Esophagus mucosa (tissue), 1 donor: ENCODE measurements at places on chromosomes 16 and 17. TPM values are rescaled to one million over a fixed set of nuclear protein-coding genes. Genes with fewer than 3 reads are reported as not detected.
A peak's percentile ranks its signal among the peaks of the same experiment; 100 is the strongest.

DNA sequence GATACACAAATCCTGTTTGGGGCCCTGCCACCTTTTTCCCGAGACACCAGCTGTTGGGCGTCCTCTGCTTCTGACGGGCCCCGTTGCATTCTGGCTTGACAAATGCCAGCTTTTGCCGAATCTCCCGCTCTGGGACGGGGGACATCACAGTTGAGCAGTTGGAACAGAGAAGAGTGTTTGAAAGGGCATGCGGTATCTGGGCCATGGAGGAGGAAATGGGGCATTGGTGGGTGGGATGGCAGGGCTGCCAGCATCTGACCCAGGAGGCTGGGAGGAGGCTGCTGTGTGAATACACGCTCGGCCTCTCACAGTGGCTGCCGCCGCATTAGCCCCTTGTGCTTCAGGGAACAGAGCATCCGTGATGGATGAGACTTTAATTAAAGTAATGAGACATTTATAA, 184.3 kb upstream of the TNRC6C start:
- ATAC-seq: no peak

DNA sequence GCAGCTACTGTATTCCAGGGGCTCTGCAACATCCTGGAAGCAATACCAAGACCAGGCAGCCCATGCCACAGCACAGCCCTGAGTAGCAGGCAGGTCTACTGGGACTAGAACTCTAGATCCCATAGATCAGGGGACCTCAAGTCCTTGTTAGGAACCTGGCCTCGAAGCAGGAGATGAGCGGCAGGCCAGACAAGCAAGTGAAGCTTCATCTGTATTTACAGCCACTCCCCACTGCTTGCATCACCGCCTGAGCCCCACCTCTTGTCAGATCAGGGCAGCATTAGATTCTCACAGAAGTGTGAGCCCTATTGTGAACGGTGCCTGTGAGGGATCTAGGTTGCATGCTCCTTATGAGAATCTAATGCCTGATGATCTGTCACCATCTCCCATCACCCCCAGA, 295.7 kb upstream of the TNRC6C start:
- ATAC-seq: no peak

- no peak for ATAC-seq
Measured at GRCh38 chr16:10242097-10242496, 59.9 kb upstream of the GRIN2A start.

GRCh38 chr17:15882058-15882720, 62.7 kb upstream of the ADORA2B start:
- ATAC-seq: no peak

DNA sequence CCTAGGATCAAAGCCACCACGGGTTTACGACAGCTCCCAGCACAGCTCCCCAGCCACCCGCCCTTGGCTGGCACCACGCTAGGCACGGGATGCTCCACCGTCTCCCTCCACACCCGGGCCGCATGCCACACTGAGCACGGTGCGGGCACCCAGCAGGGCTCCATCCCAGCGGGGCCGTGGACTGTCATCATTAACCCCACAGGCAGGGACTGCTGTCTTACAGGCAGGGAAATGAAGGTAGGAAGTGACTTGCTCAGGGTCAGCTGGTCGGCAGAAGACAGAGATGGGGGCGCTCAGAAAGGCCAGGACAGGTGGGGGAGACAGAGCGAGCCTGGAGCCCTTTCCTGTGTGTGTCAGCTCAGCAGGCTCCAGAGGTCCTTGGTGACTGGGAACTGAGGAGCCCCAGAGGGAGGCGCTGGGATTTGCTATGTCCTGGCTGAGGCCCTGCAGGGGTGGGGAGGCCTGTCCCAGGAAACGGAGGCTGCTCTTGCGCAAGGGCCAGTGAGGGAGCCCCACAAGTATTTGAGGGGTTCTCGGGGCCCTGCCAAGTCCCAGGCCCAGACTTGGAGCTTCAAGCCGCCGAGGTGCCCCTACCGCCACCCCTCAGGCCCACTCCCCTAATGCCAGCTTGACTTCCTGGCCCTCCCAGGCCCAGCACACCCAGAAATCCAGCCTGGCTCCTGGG, 3.2 kb downstream of the UBALD1 start:
- ATAC-seq: no peak

- peak; percentile 37 for ATAC-seq
Measured at GRCh38 chr16:57422026-57422944, 17.7 kb downstream of the CCL17 start.

DNA sequence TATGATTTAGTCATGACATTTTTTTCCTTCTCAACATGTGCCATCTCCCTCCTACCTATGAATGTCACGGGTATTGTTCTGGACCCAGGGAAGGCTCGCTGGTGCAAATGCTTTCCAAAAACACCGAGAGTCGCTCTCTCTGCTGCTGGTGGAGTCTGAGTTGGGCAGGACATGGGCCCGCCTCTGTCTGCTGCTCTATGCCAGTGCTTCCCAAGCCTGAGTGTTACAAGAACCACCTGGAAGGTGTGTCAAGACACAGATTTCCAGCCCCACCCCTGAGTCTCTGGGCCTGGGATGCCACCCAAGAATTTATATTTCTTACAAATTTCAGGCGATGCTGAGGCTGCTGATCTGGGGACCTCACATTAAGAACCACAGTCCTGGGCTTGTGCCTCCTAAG, 9.1 kb downstream of the JPH3 start:
- no peak for ATAC-seq

GRCh38 chr16:85612801-85613603, at the start of gene GSE1:
Gene GSE1 (plus strand): TSS chr16:85613322. CDS start chr16:85613392, 70 bp downstream.
- peak; percentile 58 for ATAC-seq

- ATAC-seq: no peak
Measured at GRCh38 chr16:87927195-87927562, 9.2 kb downstream of the CA5A start.

- no peak for ATAC-seq
Measured at GRCh38 chr16:70254180-70254964, 2.6 kb upstream of the EXOSC6 start.

DNA sequence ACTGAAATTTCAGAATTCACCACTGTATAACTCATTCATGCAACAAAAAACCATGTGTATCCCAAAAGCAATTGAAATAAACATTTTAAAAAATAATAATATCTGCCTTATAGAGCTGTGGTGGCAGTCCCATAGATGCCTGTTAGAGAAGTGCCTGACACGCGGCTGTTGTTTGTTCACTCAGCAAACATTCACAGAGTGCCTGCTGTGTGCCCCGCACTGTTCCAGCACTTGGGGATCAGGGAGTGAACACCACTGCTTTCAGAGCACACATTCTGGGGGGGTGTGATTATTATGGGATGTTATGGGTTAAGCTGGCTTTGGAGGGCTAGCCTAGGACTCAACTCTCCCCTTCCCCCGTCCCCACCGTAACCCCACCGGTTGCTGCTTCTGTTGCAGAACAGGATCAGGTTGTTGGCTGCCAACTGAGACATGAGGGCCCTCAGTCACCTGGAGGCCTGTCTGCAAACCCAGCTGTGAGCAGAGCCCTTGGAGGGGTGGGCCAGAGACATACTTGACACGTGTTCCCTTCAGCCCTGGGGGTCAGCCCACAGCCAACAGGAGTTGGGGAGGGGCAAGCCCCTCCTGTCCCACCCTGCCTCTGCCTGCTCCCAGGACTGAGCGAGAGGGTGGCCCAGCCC, 103.3 kb upstream of the CIBAR2 start:
- no peak for ATAC-seq

DNA sequence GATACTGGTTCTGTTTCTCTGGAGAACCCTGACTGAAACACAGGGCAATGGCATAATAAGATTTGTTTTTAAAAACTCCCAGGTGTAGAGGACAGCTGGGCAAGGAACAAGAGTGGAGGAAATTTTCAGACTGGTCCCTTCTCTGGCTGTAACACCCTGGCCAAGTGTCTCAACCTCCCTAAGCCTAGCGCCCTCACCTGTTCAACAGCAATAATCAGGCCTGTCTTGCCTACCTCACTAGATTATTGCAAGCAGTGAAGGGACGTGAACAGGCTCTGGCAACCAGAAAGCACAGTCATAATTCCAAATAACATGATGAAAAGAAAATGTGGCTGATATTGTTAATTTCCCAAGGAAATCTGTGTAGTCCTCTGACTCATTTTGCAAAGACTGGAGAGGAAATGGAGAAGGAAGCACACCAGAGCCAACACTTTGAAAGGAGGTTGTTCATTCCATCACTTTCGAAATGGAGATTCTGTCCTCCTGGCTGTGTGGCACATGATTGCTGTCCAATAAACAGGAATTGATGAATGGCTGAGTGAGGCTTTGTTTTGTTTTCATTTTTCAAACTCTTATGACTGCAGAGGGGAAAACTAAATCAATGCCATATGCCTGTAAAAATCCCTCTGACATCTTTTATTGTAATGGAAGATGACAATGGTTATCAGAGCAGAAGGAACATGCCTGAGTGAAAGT, 87.5 kb upstream of the HLF start:
- ATAC-seq: peak; percentile 59

DNA sequence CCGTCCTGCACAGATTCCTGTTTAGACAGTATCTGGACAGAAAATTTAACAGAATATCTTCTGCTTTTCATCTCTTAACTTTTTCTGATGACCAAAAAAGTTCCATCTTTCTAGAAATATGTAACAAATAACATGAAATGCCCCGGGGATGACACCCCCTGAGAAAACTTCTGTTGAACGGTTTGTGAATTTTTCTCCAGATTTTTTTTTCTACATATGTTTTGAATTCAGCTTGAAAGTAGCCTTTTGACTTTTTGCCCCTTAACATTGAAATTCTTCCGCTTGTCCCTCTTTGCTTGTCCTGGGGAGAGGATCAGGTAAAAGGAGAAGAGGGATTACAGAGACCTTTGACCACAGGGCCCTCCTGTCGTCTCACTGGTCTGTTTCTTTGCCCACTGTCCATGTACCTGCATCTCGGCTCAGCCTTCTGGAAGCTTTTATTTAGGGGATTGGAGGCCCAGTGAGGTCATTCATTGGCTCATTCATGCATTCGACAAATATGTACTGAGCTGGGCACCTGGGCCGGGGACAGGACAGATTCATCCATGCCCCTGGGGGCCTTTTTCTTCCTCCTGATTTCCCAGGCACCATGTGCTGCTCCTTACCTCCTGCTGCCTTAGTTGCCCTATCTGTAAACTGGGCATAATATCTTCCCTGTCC, 19.6 kb upstream of the CPNE2 start:
- no peak for ATAC-seq

DNA sequence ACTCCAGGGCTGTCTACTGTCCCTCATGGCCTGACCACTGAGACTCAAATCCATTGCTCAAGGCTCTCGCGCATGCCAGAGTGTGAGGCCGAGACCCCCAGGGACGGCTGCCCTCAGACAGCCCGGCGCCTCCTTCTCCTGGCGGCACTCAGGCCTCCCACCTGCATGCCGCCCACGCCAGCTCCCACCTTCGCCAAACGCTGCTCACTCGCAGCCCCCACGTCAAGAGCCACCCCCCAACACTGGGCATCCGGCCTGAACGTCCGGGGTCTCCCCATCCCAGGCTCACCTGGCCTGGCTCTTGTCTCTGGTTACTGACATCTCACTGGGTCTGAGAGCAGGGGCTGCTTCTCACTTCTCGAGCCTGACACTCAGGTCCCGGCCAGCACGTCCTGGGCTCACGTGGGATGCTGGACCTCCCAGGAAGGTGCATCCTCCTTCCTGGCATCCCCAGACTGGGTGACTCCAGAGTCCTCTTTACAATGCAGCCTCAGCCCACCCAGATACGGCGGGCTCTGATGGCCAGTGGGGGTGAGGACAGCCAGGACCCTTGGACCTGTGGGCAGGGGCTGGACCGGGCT, 12.2 kb upstream of the CACNA1H start:
- no peak for ATAC-seq

DNA sequence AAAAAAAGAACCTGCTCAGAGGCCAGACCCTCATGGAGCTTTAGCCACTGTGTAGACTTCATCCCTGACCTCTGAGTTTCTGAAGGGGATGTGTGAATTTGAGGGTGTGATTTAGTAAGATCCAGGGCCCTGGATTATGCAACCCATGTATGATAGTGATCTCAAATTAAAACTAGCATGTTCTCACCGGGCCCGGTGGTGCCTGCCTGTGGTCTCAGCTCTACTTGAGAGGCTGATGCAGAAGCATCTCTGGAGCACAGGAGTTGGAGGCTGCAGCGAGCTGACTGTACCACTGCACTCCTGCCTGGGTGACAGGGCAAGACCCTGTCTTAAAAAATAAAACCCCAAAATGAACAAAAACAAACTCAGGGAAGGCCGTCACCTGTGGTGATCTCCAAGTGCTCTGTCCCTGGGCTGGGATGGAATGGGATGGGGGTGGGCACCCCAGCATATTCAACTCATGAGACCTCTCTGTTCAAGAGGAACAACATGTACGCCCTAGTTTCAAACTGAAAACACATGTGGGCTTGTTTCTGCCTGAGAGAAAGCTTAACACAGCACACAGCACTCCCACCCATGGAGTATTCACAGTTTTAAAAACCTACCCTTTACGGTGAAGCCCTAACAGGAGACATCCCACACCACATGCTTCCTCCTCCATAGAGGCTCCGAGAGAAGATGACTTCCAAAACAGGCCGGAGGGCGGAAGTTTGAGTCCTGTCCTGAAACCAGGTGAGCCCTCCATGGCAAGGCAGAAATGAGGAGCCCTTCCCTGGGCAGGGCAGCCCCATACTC, 30.1 kb downstream of the GNPTG start:
- no peak for ATAC-seq

DNA sequence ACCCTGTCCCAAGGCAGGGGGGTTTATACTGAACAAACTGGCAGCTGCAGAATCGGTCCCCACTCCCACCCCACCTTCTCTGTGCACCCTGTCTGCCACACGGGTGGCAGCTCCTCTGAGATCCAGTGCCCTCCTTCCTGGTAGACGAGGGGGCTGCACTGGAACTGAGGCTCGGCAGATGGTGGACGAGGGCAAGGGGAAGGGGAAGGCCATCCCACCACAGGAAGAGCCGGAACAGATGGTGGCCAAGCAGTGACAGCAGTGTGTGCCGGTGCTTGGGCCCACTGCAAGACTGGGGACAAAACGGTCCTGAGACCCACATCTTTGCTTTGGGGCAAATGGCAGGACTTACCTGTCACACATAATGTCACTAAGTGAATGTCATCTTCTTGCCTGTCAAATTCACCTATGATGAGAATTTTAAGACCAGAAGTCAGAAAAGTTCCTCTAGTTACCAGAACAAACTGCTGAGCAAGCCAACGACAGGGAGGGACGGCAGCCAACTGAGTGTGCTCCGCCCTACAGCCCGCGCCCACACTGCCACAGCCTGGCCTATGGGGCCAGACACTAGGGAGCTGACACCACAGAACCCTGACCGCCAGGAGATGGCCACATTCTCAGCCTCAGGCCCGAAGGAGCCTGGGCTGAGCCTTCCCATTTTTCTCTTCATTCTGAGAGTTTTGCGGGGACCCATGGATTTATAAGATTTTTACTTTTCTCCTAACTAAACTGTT, 14.4 kb downstream of the NTAN1 start:
- peak; percentile 77 for ATAC-seq

NDRG4 gene
- total RNA-seq: 31.6 TPM

CD300LG gene
- 0.28 TPM for total RNA-seq

SUZ12 gene
- total RNA-seq: 16.4 TPM

TMEM106A gene
- total RNA-seq: 1.3 TPM

SPATA22 gene
- not detected for total RNA-seq

PYY gene
- total RNA-seq: not detected

ZPBP2 gene
- not detected for total RNA-seq

CDK12 gene
- total RNA-seq: 34.4 TPM

NPIPA5 gene
- total RNA-seq: 5.1 TPM

KCTD19 gene
- not detected for total RNA-seq
